ENCODE measurements at places on chromosomes 2 and 18.

DNA sequence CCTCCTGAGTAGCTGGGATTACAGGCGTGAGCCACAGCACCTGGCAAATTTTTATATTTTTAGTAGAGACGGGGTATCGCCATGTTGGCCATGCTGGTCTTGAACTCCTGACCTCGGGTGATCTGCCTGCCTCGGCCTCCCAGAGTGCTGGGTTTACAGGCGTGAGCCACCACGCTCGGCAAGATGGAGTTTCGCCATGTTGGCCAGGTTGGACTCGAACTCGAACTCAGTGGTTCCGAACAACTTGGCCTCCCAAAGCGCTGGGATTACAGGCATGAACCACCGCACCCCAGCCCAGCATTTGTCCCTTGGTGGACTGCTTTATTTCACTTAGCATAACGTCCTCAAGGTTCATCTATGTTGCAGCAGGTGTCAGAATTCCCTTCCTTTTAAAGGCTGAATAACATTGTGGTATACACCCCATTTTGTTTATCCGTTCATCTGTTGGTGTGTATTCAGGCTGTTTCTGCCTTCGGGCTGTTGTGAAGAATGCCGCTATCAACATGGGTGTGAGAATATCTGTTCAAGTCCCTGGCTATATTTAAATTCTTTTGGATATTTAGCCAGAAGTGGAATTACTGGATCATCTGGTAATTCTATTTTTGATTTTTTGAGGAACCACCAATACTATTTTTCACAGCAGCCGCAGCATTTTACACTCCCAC lies 1.2 kb upstream of the CENPA start:
- no peak for DNase-seq

DNA sequence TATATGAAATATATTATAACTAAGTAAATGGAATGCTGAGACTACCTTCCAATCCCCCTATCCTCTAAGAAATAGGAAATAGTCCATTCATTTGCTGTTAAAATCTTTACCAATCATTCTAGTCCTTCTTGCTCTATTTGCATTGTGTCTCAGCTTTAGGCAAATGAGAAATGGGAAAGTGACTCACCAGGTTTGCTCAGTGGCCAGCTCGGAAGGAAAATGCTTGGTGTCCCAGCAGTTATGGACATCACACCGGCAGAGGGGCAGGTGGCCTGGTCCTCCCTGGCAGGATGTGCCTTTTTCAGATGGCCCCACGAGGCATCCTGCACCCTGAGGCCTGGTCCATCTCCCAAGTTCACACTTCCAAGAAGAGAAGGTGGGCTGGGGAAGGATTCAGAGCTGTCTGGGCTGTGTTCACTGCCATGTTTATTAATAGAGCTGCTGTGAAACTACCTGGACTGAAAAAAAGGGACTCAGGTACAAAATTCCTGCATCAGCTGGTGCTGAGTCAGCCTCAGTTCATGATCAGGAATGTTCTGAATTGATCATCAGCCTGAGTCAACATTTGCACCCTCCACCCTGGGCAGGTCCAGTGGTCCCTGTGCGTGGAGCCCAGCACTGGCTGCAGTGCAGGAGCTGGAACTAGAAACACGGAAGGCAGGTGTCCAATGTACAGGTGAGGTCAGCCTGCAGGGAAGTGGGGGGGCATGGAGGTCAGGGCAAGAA lies 60.1 kb upstream of the ARL4C start:
- DNase-seq, result no peak

GRCh38 chr2:197604117-197604860 lies 71.1 kb downstream of the RFTN2 start:
- no peak for DNase-seq

GRCh38 chr2:177553176-177553884 lies 160.8 kb downstream of the AGPS start:
- no peak for DNase-seq

- no peak for DNase-seq
These were observed 37.5 kb upstream of the SIX2 start for GRCh38 chr2:45046786-45047185.

DNA sequence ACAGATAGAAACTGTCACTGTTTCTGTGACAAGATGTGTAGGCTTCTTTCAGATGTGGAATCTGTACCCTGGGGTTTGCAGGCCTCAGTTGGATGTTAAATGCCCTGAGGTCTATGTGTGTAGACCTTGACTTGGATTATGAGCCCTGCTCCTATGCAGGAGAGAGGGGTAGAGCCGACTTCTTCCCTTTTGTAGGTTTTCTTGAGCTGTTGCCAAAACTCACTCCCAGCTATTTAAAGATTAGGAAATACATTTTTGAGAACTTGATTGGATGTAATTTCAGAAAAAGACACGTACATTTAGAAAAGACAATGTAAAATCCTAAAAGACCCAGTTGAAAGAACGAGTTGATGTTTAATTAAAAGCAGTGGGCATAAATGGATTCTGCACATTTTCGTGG lies 374.8 kb downstream of the SLC4A3 start:
- DNase-seq, result no peak

DNA sequence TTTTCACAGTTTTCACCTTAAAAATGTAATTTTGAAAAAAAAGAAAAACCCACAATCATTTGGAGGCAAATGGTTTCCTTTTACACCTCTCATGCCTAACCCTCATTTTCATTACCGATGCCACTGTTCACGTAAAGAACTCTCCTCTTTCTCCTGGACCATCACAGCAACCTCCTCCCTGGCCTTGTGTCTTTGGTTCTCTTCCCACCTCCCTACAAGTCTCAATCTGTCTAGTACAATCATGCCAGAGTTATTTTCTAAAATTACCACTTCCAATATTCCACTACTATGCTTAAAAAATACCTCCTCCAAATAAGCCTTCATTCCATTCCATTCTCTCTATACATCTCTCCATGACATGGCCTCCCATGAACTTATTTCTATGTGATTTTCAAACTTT lies 77.9 kb upstream of the RIT2 start:
- DNase-seq, result no peak

- no peak for DNase-seq
These were observed 27.6 kb downstream of the NMUR1 start for GRCh38 chr2:231502596-231502995.

GRCh38 chr2:60440767-60441163 lies 112.7 kb downstream of the BCL11A start:
- no peak for DNase-seq

DNA sequence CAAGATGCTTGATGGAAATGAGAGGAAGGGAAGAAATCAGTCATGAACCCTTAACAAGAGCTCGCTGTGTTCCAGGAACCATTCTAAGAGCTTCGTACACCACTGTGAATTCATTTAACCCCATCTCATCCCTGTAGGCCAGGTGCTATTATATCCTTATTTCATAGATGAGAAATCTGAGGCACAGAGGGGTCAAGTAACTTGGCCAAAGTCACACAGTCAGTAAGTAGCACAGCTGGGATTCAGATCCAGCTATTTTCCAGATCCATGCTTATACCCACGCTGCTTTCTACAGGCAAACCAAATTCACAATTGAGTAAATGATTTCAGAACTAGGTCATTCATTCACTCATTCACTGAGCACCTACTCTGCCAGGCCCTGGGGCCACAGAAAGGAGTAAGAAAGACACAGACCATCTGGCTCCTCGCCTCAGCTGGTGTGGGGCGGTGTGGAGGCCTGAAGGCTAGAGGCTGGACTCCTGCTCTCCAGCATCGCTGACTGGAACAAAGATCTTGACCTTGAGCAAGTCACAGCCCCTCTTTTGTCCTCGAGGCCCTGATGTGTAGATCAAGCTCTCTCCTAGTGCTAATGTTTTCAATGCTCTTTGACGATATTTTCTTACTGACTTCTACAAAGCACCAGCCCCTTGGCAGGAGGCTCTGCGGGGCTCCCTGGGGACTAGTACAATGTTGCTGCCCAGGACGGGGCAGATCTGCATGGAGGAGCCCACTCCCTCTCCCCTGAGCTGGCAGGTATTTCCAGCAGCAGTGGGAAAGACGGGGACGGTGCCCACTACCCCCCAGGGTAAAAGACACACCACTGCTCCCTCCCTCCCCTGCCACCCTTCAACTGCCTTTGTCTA lies 26.5 kb downstream of the STEAP3 start:
- DNase-seq, result no peak

DNA sequence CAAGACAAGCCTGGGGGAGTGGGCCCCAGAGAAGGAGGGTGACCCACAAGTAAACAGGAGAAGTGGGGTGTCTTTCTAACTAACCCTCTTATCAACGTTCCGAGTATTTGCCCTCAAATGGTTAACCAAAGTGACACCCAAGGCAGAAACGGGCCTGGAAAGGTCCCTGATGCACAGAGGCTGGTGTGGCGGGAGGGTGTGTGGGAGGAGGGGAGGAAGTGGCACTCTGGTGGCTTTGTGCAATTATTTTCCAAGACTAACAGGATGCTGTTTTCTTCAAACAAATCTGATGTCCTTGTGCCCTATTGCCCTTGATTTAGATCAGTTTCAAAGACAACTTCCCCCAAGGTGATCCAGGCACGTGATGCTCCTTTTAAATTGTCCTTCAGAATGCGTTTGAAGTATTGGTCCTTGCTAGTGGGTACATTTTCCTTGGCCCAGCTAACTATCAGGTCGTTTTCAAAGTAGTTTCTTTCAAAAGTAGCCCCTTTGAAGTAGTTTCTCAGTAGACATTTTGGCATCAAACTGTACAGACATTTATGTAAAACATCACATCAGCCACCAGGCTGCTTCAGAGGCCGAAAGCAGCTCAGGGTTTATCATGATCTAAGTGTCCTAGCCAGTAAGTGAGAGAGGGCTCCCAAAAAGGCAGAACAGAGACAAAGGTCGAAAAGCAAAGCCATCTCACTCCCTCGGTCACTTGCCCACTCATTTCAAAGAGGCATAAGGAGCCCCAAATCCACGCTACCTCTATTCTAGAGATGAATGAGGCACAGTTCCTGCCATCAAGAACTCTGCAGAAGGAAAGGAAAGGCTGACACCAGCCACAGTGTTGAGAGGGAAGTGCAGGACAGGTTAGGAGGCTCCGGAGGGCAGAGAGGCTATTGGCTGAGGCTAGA lies 371.1 kb upstream of the ID2 start:
- no peak for DNase-seq

DNA sequence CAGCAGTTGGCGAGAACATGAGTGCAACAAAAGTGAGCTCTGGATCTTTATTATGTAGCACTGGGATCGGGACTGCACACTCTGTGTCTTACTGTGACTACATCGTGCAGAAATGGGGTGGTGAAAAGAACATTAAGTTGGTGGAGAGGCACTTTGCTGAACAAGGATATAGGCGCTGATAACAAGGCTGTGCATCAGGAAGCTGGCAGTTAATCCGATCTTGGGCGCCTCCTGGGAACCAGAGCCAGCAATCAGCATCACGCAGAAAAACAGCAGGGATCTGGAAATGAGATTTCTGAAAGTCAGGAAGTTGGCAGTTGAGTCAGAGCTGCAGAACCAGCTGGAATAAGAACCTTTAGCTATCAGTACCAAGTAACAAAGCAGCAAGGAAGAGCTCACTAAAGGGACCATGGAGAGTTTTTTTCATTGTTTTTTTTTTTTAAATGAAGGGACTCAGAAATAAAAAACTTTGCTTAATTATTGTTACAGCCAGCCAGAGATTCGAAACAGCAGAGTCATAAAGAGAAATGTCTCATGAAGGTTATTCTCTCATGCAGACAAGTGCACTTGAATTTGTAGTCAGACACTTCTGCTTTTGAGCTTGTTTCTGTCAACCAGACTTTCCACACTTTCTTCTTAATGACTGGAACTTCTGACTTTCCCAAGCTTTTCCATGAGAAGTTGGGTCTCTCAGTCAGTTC lies 22.8 kb upstream of the MYO3B start:
- no peak for DNase-seq

DNA sequence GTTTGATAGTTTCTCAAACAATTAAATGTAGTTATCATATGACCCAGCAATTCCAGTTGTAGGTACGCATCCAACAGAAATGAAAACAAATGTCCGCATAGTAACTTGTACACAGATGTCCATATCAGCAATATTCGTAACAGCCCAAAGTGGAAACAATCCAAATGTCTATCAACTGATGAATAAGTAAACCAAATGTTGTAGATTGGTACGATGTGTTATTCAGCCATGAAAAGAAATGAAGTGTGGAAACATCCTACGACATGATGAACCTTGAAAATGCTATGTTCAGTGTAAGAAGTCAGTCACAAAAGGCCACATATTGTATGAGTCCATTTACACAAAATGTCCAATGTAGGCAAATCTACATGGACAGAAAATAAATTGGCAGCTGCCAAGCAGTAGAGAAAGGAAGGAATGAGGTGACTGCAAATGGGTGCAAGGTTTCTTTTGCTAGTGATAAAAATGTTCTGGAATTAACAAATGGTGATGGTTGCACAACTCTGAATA lies 26.9 kb downstream of the GAREM1 start:
- DNase-seq, result no peak

GRCh38 chr2:167599219-167599618 lies 648.2 kb downstream of the STK39 start:
- no peak for DNase-seq

GRCh38 chr2:102618452-102619413 lies 620 bp upstream of the SLC9A2 start:
- no peak for DNase-seq

GRCh38 chr18:54193786-54194185 lies 30.7 kb downstream of the MBD2 start:
- no peak for DNase-seq

DNA sequence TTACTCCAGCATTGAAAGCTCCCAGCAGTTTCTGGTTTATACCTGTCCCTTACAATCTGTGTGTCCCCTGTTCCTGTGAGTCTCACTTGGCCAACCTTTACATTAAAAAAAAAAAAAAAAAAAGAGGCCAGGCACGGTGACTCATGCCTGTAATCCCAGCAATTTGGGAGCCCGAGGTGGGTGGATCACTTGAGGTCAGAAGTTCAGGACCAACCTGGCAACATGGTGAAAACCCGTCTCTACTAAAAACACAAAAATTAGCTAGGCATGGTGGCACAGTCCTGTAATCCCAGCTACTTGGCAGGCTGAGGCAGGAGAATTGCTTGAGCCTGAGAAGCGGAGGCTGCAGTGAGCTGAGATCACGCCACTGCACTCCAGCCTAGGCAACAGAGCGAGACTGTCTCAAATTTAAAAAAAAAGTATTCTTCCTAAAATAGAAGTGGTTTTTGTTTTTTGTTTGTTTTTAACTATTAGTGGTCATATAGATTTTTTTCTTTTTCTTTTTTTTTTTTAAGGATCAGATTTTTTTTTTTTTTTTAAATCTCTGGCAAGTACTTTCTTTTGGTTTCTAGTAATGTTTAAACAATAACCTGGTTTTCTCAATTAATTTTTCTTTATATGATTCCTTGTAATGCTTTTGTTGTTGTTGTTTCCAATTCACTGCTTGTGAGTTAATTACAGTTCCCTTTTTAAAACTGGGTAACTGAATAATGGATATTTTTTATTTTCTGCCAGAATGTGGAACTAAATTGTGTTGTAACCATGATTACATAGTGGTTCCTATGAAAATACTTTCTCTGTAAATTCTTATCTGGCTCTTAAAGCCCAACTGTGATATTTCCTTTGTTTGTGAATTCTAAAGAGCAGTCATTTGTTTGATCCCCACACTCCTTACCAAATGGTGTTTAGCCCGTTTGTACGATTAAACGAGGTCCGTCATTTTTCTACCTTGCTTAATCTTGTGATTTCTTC lies 116.8 kb downstream of the CTAGE1 start:
- DNase-seq, result no peak
